Kidney (tissue), 22 donors: ENCODE measurements at places on chromosomes 2 and 18. TPM values are rescaled to one million over a fixed set of nuclear protein-coding genes. Genes with fewer than 3 reads are reported as not detected.

DNA sequence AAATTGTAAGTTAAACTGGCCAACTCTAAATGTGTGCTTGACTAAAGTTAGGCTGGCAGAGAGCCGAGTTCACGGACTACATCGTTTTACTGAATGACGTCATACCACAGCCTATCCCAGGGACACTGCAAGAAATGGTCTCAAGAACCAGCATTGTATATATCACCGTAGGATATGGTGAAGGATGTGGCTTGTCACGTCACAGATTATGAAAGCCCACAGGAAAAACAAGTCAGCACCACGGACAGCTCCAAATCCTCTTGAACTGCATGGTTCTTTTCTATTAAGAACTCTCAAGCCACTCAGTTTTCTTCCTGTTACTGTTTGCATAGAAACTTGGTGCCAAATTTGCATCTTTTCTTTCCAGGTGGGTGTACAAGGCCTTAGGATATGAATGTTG, 85.1 kb upstream of the ACAA2 start:
- peak; percentile 93 for DNase-seq

The LTBP1 gene
- polyA plus RNA-seq: 9.3 TPM

GRCh38 chr2:192035731-192036442, 158.8 kb downstream of the TMEFF2 start:
- no peak for DNase-seq

DNA sequence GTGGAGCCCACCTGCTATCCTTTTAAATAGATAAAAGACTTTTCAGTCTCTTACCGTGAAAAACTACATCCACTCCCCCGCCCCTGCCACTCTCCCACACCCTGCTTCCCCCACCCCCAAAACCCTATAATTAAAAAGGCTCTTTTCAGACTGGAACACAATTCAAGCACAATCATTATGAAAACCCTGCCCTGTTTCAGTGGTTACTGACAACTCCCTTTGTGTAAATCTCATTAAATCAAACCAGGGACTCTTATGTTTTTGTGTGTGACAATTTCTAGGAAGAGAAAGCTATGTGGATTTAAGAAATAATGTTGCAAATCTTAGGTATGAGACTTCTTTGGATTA, 21.0 kb upstream of the ZNF532 start:
- DNase-seq: no peak

GRCh38 chr2:86750240-86750839, 30.2 kb downstream of the RMND5A start:
- no peak for DNase-seq

DNA sequence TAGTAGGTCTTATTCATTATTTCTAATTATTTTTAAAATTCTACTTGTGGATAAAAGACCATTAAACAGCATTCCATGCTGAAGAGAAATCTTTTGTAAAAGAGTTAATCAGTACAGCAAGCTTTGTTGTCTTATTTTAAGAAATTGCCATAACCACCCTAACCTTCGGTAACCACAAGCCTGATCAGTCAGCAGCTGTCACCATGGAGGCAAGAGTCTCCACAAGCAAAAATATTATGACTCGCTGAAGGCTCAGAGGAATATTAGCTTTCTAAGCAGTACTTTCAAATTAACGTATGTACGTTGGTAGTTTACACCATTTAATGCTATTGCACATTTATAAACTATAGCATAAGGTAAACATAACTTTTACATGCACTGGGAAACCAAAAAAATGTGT, 650.5 kb upstream of the LINC00305 start:
- DNase-seq: no peak

- no peak for DNase-seq
Measured at GRCh38 chr18:28040716-28041115, 136.2 kb downstream of the CDH2 start.

The CHRNA1 gene
- polyA plus RNA-seq: not detected

GRCh38 chr2:1654696-1655374, 89.5 kb downstream of the PXDN start:
- peak; percentile 9 for DNase-seq

GRCh38 chr2:74653985-74654882, at the start of gene SEMA4F:
TSS of gene SEMA4F (plus strand) at chr2:74654247. CDS start at chr2:74654377, 130 bp downstream.
- DNase-seq: peak; percentile 98
